Neuronal stem cell (in vitro differentiated cells): ENCODE measurements at places on chromosomes 7 and 10.

- no peak for DNase-seq
These were observed 449.1 kb downstream of the SUGCT start for GRCh38 chr7:40583667-40584444.

GRCh38 chr7:143390104-143390772, 9.1 kb downstream of the ZYX start:
- no peak for DNase-seq

GRCh38 chr7:51113560-51113959, 203.0 kb downstream of the COBL start:
- DNase-seq, result no peak

DNA sequence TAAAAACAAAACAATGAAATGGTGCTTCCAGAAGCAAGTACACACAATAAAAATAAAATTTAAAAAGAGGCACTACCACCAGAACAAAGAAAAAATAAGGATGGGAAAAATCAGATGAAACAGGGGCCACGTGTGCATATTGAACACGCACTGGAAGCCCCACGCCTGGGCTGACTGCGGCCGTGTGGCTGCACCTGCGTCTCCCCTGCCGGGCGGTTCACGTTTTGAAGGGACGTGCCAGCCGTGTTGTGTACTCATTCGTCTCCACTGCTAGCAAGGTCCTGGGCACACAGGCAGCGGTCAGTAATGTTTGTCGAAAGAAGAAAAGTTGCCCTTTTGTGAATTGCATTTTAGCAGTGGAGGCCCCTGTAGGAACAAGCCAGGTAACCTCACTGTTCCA, 255.9 kb upstream of the RNF32 start:
- DNase-seq, result no peak

GRCh38 chr7:30472784-30473775, 5.5 kb downstream of the NOD1 start:
- DNase-seq, result no peak
